Cardiac septum (tissue), 1 donor: ENCODE measurements at places on chromosomes 13 and 19.

DNA sequence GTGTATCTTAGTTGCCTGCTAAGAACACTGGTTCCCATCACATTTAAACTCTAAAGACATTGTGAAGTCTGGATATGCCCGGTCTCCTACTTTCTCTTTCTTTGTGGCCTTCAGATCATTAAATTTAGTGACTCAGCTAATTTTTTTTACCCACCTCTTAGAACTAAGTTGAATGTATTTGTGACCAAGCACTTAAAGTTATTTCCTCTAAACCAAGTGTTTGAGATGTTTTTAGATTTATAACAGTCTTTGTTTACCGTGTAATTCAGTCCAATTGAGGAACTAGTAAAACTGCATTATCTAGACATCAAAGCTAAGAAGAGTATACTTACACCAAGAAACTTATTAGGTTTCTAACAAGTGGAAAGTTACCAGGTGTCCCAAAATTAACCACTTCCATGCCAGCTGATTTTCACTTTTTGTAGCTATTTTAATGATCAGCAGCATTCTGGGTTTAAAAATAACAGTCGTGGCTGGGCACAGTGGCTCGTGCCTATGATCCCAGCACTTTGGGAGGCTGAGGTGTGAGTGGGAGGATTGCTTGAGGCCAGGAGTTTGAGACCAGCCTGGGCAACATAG lies 53.1 kb downstream of the ARHGAP35 start:
- no peak for DNase-seq

DNA sequence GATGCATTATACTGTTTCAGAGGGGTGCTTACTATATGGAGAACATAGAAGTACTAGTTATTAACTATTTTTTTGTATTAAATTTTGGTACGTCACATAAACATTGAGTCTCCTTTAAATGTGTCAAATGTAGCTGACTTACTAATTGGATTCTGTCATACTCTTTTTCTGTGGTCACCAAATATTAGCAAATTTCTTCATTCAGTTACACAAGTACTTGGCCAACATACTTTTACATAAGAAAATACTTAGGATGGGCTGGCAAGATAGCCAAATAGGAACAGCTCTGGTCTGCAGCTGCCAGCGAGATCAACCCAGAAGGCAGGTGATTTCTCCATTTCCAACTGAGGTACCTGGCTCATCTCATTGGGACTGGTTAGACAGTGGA lies 19.2 kb downstream of the LPAR6 start:
- no peak for DNase-seq

GRCh38 chr13:23025864-23026608 lies 154.7 kb upstream of the SGCG start:
- no peak for DNase-seq

DNA sequence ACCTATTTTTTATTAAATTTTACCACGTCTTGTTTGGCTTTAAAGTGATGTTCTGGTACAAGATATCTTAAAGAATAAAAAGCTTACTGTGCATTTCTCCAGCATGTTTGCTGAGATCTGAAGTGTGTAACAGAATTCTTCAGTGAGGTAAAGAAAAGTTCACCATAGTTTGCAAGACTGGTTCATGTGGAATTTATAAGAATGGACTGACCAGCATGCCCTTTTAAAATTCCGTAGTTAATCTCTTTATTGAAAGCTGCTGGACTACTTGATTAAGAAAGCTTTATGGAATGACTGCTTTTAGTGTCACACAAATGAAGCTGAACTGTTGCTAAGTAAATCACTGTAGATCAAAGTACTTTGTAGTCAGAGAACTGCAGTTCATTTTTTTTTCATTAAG lies 119.2 kb downstream of the GPC6 start:
- no peak for DNase-seq

DNA sequence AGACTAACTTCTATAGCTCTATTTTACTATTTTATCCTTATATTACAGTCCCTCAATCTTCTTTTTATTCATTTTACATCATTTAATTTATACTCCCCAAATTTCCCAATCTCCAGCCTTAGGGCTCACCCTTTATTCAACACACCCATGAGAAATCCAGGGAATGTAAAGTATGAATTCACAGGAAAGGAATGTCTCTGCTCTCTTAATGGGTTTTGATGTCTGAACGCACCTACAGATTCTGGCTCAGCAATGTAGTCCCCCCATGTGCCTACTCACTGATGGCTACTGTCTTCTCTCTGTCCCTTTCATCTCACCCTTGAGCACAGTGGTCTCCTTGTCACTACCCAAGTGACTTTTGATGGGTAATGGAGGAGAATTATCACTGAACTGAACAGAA lies 32.8 kb downstream of the TNFSF13B start:
- DNase-seq: no peak

DNA sequence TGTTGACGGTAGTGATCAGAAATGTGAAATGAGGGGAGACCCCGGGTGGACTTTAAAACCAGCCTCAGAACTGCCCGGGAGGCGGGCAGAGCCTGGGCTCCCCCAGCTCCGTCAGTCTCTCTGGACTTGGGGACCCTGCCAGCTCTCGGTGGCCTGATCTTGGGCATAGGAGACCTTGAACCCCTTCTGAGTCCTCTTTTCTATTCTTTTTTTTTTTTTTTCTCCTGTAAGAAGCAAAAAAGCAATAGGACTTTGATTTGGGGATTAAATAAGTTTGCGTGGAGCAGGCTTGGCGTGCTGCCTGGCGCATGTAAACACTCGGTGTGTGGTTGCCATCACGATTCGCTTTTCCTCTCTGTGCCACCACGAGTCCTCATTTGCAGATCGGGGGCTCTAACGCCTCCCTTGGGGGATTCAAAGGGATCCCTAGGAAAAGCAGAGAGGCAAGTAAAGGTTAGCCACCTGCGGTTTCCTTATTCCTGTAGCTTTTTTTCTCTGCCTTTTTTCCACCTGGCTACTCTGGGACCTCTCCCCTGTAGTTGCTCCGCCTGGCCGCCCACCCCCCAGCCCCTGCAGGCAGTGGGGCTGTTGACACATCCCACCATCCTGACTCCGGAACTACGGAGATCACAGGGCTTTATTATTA lies 1.3 kb downstream of the SAFB start:
- DNase-seq: no peak

DNA sequence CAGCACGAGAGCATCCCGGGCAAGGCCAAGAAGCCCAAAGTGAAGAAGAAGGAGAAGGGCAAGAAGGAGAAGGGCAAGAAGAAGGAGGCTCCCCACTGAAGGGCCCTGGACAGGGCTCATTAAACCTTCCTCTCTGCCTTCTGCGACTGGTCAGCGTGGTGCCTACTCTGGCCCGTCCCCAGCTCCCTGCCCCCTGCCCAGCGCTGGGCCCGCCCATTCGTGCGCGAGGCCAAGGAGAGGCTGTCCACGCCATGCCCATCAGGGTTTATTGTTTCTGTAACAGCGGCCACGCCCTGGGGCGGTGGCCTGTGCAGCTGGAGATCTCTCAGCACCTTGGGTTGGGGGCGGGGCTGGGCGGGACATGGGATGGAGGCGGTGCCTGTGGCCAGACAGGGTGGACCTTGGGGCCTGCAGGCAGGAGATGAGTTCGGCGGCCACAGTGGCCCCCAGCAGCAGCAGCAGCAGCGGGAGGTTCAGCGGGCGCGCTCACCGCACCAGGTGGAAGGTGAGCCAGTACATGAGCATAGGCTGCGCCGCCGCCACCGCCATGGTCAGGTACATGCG lies 897 bp downstream of the C19orf33 start:
- no peak for DNase-seq

- DNase-seq: no peak
Observed at GRCh38 chr13:39656325-39656677, 839 bp downstream of the COG6 start.

- DNase-seq: no peak
Observed at GRCh38 chr19:15280048-15280725, 47.9 kb upstream of the EPHX3 start.
